ENCODE measurements at places on chromosomes 7 and 10.
A peak's percentile ranks its signal among the peaks of the same experiment; 100 is the strongest.

DNA sequence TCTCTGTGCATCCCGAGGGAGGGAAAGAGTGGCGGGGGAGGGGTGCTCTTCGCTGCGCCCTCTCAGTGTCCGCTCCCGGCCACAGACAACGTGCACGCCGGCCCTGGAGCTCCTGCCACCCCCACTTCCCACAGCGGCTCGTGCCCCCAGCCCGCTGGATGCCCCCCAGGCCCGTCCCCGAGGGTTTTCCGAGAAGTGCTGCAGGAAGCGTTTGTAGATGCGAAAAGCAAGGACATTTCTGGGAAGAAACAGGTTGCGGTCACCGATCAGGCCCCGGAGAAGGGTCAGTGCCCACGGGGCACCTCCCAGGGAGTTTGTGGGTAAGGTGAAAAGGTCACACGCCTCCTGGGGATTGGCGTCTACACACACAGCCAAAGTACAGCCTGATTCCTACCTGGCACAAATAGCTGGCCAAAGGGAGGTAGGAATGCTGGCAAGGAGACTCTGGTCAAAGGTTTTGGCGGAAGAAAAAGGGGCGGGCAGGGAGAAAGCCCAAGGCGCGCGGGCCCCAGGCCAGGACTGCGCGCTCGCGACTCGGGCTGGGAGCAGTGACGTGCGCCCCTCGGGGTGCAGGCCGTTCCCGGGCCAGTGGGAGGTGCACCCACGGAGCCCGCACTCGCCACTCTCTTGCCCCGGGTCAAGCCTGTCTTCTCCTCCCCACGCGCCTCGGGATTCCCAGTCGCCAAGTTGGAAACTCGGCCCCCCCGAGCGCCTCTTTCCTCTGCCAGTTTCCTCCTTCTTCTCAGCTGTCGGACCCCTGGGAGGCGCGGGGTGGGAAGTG lies 1.5 kb upstream of the NRP1 start:
- DNase-seq = peak; percentile 29

- DNase-seq = no peak
These were observed 95.8 kb upstream of the DIP2C start for GRCh38 chr10:785089-785860.

- DNase-seq = no peak
These were observed 10.3 kb downstream of the PI4K2A start for GRCh38 chr10:97650726-97651125.

- DNase-seq = no peak
These were observed 17.9 kb downstream of the ADCYAP1R1 start for GRCh38 chr7:31069860-31070555.

DNA sequence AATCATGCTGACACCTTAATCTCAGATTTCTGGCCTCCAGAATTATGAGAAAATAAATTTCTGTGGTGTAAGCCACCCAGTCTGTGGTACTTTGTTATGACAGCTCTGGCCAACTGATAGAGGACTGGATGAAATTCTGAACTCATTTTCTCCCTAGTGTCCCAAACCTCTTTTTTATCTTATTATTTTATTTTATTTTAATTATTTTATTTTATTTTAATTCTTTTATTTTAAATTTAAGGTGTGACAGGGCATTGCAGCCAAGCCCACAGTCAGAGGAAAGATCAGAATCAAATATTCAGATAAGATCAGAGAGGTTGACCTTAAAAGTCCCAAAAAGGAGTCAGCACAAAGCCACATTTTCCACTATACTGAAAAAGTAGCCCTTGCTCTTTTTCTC lies 228.1 kb downstream of the TFEC start:
- DNase-seq = no peak

- DNase-seq = no peak
These were observed 113.2 kb upstream of the RHEB start for GRCh38 chr7:151632750-151633515.

DNA sequence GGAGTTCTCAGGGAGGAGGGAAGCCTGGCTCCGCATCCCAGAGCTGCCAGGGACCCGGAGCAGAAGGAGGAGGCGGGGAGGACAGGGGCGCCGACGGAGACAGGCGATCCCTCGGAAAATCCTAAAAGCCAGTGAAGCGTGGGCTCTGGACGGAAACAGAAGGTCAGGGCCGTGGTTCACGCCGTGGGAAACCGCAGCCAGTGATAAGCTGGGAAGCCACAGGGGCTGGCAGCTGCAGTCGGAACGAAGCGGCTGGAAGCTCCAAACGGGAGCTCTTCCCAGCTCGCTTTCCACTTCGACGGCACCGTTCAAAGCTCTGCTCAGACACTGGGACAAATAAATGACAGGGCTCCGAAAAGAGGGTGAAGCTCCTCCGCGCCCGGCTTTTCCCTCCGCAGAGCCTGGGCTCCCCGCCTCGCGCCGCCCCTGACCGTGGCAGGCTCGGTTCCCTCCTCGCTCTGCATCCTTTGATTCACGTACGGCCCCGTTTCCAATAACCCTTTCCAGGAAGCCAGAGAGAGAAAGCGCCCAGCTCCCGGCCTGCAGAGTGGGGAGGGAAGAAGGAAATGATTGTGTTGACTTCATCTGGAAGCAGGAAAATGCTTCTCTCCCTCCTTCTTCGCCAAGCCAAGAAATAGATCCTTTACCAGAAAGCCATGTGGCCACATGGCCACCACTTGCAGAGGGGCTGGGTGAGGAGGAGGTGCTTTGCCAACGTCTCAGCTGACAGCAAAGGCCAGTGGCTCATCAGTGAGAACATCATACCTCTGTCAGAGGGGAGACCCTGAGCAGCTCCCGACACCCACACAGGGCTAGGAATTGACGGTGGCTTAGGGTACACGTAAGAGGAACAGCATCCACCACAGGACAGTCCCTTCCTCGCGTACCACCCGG lies 57.4 kb downstream of the ADRB1 start:
- no peak for DNase-seq

DNA sequence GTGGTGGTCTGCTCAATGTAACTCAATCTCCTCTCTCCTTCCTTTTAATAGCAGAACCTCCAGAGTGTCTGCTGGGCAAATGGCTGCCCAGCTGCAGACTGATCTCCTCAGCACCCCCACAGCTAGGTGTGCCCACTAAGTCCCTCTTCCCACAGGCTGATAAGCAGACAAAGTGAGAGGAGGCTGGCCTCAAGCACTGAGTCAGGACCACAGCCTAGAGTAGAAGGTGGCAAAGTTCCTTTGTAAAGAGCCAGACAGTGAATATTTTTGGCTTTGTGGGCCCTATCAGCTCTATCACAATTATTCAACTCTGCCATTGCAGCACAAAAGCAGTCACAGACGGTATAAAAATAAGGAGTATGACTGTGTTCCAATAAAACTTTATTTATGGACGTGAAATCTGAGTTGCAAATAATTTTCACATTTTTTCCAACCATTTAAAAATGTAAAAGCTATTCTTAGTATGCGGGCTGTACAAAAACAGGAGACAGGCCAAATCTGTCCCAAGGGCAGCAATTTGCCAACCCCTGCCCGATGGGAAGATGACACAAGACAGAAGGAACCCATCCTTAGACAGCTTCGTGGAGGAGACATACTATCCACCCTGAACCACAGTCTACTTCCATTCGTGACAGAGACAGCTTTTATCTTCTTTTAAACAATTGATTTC lies 23.4 kb downstream of the JAZF1 start:
- no peak for DNase-seq

All from cortex of kidney (tissue), 1 donor.